ENCODE measurements at places on chromosomes 13 and 19.
A peak's percentile ranks its signal among the peaks of the same experiment; 100 is the strongest.

- DNase-seq: no peak
These were observed 302.1 kb downstream of the ENOX1 start for GRCh38 chr13:43484432-43485225.

DNA sequence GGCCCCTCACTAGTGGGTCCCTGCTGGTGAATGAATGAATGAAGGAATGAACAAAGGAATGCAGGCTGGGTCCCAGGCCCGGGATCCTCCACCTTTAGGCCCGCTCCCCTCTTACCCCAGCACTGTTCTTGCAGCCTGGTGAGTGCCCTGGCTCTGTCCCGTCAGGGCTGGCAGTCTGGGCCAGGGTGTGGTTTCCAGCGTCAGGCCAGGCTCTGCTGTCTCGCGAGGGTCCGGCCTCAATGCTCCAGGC, 317 bp downstream of the LYL1 start:
- no peak for DNase-seq

- DNase-seq: no peak
These were observed 54.1 kb upstream of the MLNR start for GRCh38 chr13:49165798-49166752.

DNA sequence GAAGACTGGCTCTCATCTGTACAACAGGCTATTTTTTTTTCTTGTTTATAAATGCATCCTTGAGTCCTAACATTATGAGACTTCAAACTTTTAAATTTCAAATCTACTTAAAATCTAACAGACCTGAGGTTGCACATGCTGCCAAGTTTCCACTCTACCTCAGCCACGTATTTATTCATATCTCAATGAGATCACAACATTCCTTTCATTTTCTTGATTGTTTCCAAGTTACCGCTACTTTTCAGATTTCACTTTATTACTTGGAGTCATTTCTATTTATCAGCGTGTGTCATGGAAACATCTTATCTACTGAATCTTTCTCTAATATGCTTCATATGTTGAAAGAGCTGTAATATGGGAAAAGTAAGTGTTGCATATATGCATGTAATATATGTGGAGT, 1257.5 kb upstream of the ATXN8OS start:
- peak; percentile 12 for DNase-seq

DNA sequence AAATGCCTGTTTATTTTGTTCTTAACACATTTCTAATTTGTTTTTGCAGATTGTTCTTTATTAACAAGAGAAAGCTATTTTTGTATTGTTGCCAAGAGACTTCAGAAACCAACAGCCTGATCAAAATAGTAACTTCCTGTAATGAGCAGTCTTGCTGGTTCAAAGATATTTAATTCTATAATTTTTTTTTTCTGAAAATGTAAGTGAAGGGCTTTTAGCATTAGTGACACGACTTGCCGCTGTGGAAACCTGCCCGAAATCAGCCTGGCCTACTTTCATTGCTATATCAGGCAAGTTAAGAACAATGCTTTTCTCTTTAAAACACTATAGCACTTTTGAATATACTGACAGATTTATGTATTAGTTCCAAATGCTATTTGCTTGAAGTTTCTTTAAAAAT, 374.3 kb downstream of the EFNB2 start:
- no peak for DNase-seq

DNA sequence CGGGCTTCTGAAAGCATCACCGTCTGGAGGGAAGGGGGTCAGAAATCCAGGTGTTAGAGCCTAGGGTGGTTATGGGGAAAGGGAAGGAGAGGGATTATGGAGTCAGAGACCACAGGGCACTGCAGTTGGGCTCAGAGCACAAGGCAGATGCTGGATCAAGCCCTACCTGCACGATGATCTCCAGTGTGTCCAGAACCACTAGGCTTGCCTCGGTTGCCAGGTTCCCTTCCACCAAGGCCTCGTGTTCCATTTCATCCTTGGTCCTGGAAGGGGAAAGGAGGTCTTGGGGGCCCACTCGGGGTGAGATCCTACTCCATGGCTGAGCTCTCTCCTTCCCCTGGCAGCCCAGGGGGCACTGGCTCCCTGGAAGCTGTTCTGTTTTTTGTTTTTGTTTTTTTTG, 17.0 kb upstream of the KANK2 start:
- no peak for DNase-seq

- DNase-seq: no peak
These were observed 201.8 kb upstream of the RFC3 start for GRCh38 chr13:33616130-33616529.

GRCh38 chr13:112134391-112135075, 67.6 kb downstream of the SOX1 start:
- no peak for DNase-seq

GRCh38 chr13:113123226-113124201, 915 bp downstream of the F10 start:
- no peak for DNase-seq

- peak; percentile 60 for DNase-seq
These were observed 188.5 kb downstream of the LACC1 start for GRCh38 chr13:44068169-44068568.

GRCh38 chr19:4952945-4953344, 16.0 kb upstream of the KDM4B start:
- DNase-seq: no peak

DNA sequence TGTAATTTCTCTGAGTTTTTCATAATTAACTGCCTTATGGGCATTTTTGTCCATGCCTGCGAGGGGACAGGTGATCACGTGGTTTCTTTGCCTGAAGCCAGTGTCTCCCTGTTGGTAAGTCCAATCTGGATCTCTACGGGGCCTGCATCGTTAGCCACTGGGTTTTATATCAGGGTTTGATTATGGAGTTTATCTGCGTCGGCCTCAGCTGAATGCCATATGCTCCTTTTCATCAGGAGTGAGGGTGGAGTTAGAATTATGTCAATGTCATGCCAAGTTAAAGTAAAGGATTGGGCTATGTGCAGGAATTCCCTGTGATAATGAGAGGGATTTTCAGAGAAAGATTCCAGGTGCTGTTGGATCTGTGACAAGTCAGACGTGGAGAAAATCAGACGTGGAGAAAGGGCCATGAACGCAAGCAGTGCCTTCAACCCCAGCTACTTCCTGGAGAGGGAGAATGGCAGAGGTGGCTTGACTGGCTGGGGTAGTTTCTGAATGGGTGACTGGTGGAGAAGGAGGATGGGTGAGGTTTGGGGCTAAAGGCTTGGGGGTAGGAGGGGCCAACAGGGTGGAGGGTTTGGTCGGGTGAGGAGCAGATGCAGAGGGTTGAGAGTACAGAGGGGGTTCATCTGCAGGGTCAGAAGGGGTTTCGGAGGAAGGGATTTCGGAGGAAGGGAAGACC, 24.3 kb downstream of the TMEM255B start:
- DNase-seq: no peak

- no peak for DNase-seq
These were observed 8.2 kb downstream of the ZDHHC20 start for GRCh38 chr13:21450936-21451335.

- DNase-seq: no peak
These were observed 5.1 kb downstream of the RGCC start for GRCh38 chr13:41462427-41462826.

- no peak for DNase-seq
These were observed 21.4 kb upstream of the TCF3 start for GRCh38 chr19:1673645-1674292.

DNA sequence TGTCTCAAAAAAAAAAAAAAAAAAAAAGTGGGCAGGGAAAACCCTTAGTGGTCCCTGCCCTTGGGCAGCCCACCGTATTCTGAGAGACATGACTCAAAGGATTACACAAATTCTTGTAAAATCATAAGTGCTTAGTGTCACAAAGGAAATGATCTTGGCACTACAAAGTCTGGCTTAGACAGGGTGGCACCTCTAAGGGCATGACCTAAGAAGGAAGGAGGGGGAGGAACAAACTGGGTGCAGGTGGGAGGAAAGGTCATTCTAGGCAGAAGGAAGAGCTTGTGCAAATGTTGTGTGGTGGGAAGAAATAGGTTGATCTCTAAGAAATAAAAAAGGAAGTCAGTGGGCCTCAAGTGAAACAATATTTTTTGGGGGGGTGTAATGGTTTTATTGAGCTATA, 10.4 kb downstream of the PNPLA6 start:
- DNase-seq: no peak

- DNase-seq: peak; percentile 88
These were observed 430.2 kb downstream of the KCTD12 start for GRCh38 chr13:76455960-76456359.

DNA sequence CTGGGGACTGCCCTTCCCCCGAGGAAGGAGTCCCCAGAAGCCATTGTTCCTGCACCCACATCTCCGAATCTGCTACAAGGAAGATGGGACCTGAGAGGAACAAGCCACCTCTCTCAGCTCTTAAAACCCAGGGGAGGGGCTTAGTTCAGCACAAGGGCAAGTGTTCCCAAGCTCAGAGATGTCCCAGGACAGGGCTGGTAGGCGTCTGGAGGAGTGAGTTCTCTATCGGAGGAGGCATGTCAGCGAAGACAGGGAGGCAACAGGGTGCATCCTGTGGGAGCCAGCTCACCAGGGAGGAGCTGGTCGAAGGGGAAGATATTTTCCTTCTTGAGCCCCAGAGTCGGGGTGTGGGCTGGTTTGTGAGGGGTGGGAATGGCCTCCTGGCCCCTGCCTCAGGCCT, 54.8 kb downstream of the CELF5 start:
- no peak for DNase-seq

Data from fibroblast of skin of right quadriceps (primary cell).